NCI-H1105 treated with DMSO at 0.1 percent for 48 hours (cell line): ENCODE measurements at places on chromosomes 4 and X.

- no peak for DNase-seq
These were observed 97.6 kb upstream of the NKX1-1 start for GRCh38 chr4:1503583-1504471.

GRCh38 chr4:56345458-56345857 lies 41.8 kb downstream of the AASDH start:
- no peak for DNase-seq

DNA sequence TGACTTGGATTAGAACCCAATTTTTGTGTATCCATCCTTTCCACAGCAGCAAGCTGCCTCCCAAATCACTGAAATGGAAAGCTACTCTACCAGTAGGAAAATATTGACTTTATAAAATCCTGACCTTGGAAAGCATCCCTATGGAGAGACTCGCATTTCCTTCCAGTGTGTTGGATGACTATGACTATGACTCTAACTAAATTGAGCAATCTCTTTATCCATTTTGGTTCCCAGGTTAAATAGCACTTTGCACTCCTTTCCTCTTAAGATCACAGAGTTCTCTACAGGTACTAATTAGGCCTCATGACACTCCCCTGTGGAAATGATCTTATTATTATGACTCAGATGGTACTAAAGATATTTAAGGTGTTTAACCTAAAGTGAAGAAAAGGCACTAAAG lies 431.8 kb downstream of the PPARGC1A start:
- DNase-seq, result no peak

GRCh38 chr4:89511776-89512175 lies 204.2 kb upstream of the GPRIN3 start:
- DNase-seq, result no peak

DNA sequence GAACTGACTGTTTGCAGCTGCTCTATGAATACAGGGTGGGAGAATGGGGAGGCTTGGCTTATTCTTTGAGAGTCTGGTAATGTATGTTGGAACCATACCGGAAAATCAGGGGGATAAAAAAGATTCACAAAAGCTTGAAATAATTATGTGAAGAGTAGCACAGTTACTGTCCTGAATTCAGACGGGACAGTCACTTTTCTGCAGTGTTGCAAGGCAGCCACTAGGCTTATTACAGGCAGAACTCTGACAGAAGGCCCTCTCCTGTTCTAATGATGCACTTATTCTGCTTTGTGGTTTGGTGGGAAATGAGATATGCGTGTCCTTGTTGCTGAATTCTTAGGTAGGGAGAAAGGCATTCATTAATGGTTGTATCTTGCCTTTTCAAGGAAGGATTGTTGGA lies 37.2 kb downstream of the GUCY1B1 start:
- DNase-seq, result no peak

- DNase-seq, result no peak
These were observed 117.7 kb downstream of the PPA2 start for GRCh38 chr4:105356194-105356593.

GRCh38 chr4:10212901-10213300 lies 96.3 kb upstream of the WDR1 start:
- no peak for DNase-seq

GRCh38 chr4:25953740-25954139 lies 39.7 kb downstream of the SMIM20 start:
- DNase-seq, result no peak

- peak; percentile 40 for DNase-seq
These were observed 57.6 kb downstream of the PROM1 start for GRCh38 chr4:16026160-16026761.

GRCh38 chrX:1529756-1530155 lies 7.2 kb downstream of the P2RY8 start:
- DNase-seq, result no peak

DNA sequence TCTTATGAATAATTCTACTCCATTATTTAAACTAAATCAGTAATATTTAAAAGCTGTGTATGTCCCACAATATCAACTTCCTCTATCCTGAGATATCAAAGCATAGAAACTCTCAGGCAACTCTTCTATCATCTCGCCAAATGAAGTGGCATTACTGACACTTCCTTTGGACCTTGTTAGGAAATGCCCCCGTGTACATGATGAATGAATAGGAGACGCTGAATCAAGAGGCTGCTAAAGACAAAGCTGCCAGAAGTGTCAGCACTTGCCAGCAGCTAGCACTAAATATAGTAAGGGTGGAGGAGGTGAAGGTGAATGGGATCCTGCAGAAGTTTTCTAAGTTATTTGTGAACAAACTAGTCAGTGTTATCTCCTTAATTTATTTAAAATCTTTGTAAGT lies 99.5 kb upstream of the BLTP1 start:
- no peak for DNase-seq

DNA sequence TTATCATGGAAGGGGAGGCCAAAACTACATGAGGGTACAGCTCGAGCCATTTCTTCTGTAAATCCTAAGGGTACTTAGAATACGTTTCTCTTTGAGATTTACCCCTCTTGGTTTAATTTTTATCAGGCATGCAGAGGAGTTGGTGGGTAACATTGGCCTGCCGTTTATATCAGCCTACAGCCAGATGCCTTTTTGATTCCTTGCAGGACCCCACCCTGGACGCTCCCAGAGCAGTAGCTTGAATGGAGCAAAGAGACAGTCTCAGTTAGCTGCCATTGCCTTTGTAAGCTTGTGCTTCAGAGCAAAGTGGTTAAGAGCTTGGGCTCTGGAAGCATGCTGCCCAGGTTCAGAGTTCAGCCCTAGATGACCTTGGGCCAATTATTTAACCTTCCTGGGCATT lies 9.0 kb downstream of the DOCK11 start:
- no peak for DNase-seq

GRCh38 chr4:99815597-99816011 lies 1.0 kb upstream of the DAPP1 start:
- peak; percentile 76 for DNase-seq

DNA sequence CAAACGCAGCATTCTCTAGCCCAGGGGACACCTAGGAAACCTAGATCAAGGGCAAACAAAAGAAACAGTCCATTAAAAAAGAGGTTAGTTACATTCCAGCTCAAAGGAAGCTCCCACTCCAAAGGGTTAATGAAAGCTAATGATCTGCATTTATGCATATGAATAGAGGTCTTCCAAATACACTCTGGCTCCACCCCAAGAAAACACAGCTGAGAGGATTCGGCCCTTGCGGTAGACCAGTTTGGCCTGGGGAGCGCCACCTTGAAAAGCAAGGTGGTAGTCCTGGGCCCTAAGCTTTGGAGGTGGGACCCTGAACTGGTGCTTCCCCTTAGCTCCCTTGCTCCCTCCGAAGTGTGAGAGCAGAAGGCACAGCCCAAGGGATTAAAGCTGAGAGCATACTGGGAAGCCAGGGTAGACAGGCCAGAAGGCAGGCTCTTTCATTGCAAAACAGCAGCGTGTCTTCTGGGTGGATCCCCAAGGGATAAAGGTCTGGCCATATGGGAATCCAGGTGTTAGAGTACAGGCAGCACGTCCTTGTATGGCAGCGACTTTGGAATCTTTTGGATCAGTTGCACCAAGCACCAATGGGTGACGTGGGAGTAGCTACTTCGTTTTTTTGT lies 3.7 kb downstream of the GABRQ start:
- DNase-seq, result no peak

- no peak for DNase-seq
These were observed 46.1 kb downstream of the DDX60 start for GRCh38 chr4:168272488-168272887.

DNA sequence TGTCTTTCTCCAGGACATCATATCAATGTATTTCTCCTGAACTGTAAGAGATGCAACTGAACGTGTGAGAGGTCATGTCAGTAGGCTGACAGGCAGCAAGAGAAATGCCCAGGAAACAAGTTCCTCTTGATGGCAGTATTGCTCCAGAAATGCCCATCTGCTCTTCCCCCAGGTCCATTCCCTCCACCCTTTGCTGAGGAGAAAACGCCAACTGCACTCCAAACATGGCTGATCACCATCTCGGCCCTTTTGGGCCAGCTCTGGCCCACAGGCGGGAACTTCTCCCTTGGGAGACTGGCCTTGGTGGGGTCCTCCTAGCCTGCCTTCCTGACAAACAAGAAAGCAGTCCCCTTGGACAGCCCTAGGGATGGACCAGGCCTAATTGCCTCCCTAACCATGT lies 276.5 kb upstream of the AGTR2 start:
- DNase-seq, result peak; percentile 22

GRCh38 chr4:110287130-110287529 lies 88.7 kb upstream of the ELOVL6 start:
- DNase-seq, result no peak

GRCh38 chr4:95541889-95542607 lies 6.7 kb downstream of the UNC5C start:
- DNase-seq, result no peak

GRCh38 chr4:95548738-95549245 lies at the start of gene UNC5C:
TSS of gene UNC5C (minus strand) at chr4:95548973.
- DNase-seq, result no peak

DNA sequence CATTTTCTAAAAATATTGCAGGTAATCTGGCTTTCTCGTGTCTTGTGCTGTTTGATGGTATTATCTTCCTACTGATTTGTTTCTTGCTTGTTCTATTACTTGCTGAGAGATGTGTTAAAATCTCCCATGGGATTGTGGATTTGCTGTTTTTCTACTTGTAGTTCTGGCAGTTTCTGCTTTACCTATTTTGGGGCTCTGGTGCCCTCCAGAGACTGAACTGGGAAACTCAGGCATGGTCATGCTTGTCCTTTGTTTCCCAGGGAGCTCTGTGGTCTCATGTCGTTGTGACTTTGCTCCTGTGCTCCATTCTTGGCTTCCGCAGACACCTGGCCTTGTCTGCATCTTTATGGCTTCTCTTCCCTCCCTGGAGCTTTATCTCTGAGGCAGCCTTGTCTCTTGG lies 39.5 kb downstream of the NSD2 start:
- DNase-seq, result no peak

GRCh38 chr4:175263537-175263936 lies 345.4 kb downstream of the ADAM29 start:
- DNase-seq, result no peak

DNA sequence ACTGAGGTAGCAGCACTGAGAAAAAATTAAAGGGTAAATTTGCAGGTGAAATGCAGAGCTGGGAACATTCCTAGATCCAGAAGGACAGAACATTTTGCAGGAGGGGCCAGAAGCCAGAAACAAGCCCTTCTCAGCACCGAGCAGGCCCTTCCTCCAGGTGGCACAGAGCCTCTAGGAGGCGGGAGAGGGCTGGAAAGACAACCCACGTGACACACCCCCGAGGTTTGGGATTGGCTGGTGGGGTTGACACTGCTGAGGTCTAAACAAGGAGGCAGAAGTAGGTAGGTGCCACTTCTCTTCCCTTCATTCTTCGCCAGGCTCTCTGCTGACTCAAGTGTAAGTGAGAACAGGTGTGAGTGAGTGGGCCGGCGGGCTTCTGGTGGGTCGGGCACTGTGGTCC lies at the start of gene PAGE4:
Gene PAGE4 (plus strand): TSS at position 288 of the 400 bp plus-strand sequence. CDS start 1,126 bp downstream, outside the sequence.
- DNase-seq, result no peak

DNA sequence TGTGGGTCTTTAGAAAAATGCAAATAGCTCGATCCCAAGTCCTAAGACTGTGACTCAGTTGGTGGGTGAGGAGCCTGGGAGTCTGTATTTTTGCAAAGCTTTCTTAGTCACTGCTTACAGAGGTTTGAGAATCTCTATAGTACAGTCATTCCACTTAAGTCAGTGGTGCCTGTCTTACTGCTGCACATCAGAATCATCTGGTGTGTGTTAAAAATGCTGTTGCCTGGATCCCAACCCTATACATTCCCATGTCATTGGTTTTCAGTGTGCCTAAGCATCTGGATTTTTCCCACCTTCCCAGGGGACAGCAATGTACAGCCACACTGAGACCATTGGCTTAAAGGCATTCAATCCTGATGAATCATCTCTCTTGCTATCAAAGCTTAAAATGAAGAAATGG lies 21.0 kb upstream of the GEMIN8 start:
- DNase-seq, result no peak

DNA sequence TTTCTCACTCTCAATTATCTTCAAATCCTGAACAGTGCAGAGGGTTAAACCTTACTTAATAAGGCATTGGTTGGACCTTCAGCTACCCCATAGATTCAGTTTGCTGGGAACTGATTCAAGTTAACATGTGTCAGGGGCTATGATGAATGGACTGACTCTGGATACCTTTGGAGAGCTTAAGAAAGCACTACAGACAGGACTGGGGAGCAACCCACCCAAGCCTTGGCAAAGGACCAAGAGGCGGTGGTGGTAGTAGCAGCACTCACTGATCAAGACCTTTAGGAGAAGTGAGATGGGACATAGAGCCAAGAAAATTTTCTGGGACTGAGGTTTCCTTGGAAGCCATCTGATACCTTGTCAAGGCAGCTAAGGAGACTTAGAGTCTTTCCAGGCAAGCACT lies 43.0 kb upstream of the TAPT1 start:
- DNase-seq, result no peak

GRCh38 chr4:34953145-34953799 lies 1291.0 kb downstream of the ARAP2 start:
- no peak for DNase-seq

DNA sequence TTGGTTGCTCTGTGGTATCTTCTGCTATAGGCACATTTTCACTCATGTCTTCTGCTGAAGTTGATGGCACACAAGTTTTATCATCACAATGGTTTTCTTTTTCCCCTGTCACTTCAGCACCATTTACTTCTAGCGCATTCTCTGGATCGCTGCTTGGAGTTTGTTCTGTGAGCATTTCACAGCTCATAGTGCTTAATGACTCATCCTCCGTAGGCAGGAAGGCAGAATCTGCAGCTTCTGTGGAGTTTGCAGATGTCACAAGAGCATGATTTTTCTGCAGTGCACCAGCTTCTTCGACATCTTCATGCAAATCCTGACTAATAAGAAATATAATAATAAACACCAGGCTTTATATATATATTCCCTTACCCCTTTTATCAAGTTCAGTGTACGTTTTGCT lies 83.6 kb downstream of the CHM start:
- DNase-seq, result no peak

DNA sequence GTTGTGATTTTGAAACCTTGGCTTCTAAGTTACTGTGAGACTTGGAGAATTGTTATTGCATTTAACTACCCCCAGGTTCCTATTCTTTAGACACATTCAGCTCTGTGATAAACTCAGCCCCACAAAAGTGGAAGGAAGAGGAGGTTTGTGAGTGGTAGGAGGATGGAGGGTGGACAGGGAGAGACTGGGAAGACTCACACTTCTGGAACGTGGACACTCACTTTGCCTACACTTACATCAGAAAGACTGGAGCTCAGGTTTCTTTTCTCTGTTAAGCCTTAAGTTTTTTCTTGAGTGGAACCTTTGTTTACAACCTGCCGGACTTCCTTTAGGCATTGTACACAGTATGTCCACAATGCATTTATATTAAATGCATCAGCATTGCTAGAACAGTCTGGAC lies 99.0 kb downstream of the AREG start:
- DNase-seq, result no peak

DNA sequence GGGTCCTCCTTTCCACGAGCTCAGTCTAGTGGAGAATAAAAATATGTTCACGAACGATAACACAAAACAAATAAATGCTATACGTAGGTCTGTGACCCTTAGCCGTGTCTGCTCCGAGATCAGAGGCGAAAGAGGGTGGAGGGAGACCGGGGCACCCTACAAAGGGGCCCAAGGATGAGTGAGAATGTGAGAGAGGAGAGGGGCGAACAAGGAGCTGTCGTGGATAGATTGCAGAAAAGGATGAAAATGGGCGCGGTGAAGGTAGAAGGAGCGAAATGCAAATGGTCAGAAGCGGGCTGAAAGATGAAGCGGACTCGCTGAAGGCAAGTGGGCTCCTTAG lies 6.2 kb upstream of the ZBTB33 start:
- DNase-seq, result no peak
